ENCODE measurements at places on chromosomes 5 and 9. TPM values are rescaled to one million over a fixed set of nuclear protein-coding genes. Genes with fewer than 3 reads are reported as not detected.

- no peak for DNase-seq
- no peaks in the 10 kb centered on the region for H3K27me3 ChIP-seq
- H3K4me3 ChIP-seq = no peak overlapping the region
- H3K4me1 ChIP-seq = peaks cover 14% of the 10 kb centered on the region
- H3K36me3 ChIP-seq = peaks cover 2% of the 10 kb centered on the region
- no peak overlapping the region for H3K27ac ChIP-seq
These were observed 29.6 kb upstream of the UGCG start for GRCh38 chr9:111866976-111867375.

DNA sequence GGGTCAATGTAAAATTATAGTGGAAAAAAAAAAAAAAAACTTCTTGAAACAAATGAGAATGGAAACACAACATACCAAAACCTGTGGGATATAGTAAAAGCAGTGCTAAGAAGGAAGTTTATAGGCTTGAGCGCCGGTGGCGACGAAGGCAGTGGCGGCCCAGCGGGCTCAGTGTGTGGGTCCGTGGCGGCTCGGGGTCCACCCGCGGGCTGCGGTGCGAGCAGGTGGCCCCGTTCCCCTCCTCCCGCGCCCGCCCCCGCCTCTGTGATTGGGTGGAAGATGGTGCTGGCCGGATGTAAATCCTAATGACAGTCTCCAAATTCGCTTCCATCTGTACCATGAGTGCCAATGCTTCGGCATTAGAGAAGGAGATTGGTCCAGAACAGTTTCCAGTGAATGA, 57.5 kb upstream of the TLX3 start:
- DNase-seq = no peak
- no peak overlapping the region for H3K27ac ChIP-seq
- no peaks in the 10 kb centered on the region for H3K4me1 ChIP-seq
- H3K36me3 ChIP-seq = peaks cover 20% of the 10 kb centered on the region

Gene SPATA31E1
- not detected for total RNA-seq

Gene ANKRD20A1
- 1.6 TPM for total RNA-seq

Measured in progenitor cell of endocrine pancreas (in vitro differentiated cells).